Stimulated activated CD8-positive, alpha-beta memory T cell treated with anti-CD3 and anti-CD28 coated beads, Interleukin-4, amount 100 ng/mL, for 24 hours (primary cell): ENCODE measurements at places on chromosomes 1 and 21.

DNA sequence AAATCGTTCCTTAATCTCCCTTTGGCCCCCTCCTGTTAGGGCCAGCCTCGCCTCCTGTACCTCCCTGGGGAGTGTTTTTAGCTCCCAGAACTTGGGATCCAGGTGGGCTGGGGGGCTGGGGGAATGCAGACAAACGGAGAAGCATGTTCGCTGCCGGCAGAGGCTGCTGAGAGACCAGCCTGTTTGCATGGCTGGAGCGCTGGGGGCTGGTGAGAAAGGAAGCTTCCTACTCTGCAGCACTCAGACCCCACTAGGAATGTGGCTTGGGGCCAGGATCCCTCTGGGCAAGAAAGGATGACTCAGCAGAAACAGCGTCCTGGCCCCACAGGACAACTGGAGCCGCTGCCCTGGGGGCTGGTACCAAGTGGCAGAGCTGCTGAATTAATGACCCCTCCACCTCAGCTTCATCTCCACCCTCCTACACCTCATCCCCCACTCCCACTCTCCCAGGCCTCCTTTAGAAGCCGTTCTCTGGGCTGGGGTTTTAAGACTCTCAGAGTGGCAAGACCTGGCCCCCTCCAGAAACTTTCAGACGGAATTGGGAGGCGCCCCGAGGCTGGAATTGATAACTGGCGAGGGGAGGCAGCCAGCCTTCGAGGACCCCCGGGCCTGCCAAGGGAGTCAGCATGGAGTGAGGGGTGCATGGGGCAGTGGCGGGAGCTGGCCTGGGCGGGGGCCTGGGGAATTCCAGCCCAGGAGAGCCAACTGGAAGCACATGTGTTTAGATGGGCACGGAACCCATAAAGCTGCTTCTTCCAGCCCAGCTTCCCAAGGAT lies 28.5 kb upstream of the EPS8L3 start:
- no peak for DNase-seq

- DNase-seq, result no peak
These were observed 232.3 kb downstream of the HMCN1 start for GRCh38 chr1:185966471-185966870.

DNA sequence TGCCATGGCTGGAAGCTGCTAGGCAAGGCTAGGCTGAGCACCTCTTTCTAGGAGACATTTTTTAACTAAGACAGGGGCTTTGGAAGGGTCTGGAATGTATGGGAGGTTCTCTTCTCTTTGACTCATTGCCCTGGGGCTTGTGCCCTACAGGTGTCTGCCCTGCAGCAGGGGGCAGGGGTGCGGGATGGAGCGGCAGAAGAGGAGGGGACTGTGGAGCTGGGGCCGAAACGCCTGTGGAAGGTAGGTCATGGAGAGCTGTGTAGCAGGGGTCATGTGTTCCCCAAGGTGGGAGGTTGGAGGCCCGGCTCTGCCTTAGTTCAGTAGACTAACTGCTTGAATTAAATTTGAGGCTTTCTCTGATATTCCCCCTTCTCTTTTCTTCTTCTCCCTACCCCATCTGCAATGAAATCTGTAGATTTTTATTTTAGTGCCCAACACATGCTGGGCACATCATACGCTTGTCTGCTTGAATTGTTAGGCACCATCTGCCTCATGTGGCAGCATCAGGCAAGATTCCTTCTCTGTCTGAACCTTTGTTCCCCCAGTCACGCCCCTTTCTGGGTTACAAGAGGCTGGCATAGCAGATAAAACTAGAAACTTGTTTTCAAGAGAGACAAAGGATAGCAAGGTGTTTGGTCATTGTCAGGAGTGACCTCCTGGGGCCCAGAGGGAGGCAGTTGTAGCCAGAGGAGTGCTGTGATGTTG lies 18.4 kb downstream of the PPFIA4 start:
- DNase-seq, result no peak

- no peak for DNase-seq
These were observed 13.7 kb downstream of the SELL start for GRCh38 chr1:169697755-169698154.

GRCh38 chr1:86396498-86396890 lies 371 bp upstream of the ODF2L start:
- no peak for DNase-seq

GRCh38 chr21:36100971-36101641 lies 31.3 kb downstream of the CBR1 start:
- DNase-seq, result no peak
